Skeletal muscle cell (primary cell): ENCODE measurements at places on chromosomes 3 and 15.

GRCh38 chr15:100241572-100242482, 99.9 kb downstream of the ADAMTS17 start:
- DNase-seq: no peak

GRCh38 chr3:73535931-73536330, 88.8 kb downstream of the PDZRN3 start:
- no peak for DNase-seq

DNA sequence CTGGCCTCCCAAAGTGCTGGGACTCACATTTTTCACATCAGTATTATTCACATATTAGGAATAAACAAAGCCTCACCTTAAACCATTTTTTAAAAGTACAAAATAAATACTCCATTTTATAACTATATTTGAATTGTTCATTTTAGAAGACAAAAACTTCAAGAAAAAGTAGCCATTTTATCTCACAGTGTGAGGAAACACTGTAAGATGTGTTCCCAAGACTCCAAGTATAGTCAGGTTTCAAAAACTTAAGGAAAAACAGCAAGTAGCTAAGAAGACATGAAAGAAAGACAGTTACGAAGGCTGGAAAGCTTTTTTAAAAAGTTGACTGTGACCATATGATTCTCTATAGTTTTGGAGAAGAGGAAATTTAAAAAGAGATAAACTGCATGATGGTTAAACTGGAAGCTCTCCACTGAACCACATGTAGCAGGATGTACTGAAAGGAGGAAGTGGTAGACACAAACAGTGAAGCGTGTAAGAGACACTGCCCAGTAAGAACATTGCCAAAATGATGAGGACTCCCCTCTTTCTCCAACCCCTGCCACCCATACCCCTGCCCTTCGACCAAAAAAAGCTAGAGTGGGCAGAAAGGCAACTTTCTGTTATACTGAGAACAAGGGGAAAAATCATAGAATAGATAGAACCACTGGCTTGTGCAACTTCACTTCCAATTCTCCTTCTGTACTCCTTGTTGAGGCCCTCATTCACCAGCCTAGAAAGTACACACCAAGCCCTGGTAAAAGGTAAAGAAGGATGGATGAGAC, 6.2 kb upstream of the TMF1 start:
- DNase-seq: no peak

DNA sequence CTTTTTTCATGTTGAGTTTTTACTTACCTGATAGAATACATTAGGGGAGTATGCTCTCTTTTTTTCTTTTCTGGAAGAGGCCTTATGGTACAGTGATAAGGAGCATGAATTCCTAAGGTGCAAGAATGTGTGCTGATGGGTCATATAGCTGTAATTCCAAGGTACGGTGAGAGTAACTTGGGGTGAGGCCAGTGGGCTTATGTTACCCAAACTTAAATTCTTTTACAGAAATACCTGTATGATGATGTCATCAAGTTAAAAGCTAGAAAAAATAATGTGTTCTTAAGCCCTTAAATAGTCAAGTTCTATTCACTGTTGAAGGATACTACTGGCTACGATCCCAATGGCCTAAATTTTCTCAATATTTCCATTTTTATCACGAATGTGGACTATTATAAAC, 111.2 kb downstream of the GMPS start:
- no peak for DNase-seq

GRCh38 chr3:179589143-179589542, 15.3 kb downstream of the MRPL47 start:
- DNase-seq: no peak

- no peak for DNase-seq
Measured at GRCh38 chr3:120404876-120405275, 45.9 kb downstream of the FSTL1 start.

GRCh38 chr3:120449701-120450599, 842 bp downstream of the FSTL1 start:
- no peak for DNase-seq

DNA sequence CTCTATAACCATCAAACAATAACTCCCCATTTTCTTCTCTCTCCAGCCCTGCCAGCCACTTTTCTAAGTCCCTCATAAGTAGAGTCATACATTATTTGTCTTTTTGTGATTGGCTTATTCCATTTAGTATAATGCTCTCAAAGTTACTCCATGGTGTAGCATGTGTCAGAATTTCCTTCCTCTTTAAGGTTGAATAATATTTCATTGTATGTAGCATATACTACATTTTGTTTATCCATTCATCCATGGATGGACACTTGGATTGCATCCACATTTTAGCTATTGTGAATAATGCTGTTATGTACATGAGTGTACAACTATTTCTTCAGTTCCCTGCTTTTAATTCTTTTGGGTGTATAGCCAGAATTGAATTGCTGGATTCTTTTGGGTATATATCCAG, 138.4 kb downstream of the ATG7 start:
- DNase-seq: no peak

DNA sequence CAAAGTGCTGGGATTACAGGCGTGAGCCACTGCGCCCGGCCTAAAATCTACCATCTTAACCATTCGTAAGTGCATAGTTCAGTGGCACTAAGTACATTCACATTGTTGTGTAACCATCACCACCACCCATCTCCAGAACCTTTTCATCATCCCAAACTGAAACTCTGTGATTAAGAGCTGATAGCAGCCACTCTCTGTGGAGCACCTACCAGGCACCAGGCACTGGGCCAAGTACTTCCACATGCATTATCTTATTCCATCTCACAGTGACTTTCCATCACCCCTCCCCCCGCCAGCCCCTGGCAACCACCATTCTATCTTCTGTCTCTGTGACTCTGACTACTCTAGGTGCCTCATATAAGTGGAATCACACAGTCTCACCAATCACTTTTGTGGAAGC, 2.3 kb upstream of the INSYN1 start:
- no peak for DNase-seq

- DNase-seq: no peak
Measured at GRCh38 chr3:51860703-51861665, at the start of gene IQCF2. TSS of gene IQCF2 (plus strand) at chr3:51861615. CDS start at chr3:51861667, 52 bp downstream.
